ENCODE measurements at places on chromosomes 6 and 20.

- no peak for DNase-seq
These were observed 138.0 kb downstream of the GJA1 start for GRCh38 chr6:121573481-121573880.

DNA sequence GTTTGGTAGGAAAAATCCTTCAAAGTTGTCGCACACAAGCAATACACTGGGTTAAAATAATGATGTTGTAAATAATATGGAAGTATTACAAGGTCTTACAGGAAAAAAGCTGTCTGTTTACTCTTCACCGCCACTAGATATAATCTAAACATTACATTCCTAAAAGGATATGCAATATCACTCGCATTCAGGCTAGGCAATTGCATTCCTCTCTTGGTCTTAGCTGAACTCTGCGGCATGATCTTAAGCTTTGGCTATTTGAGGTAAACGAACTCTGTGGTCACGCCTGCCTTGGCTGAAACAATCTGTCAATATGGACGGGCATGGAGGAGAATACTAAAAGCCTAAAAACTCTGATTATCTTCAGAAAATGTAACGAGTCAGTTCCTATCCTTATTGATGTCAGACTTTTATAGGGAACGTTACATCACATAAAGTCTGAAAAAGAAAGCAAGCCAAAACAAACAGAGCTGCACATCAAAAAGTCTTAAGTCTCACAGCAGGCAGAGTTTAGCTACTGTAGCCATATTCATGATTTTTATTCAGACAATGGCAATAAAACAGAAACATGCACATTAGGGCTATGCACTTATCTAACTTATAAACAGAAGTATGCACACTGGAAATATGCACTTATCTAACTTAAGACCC, 30.8 kb upstream of the FILIP1 start:
- DNase-seq, result peak; percentile 3

GRCh38 chr6:135066397-135066796, 11.8 kb upstream of the HBS1L start:
- no peak for DNase-seq

DNA sequence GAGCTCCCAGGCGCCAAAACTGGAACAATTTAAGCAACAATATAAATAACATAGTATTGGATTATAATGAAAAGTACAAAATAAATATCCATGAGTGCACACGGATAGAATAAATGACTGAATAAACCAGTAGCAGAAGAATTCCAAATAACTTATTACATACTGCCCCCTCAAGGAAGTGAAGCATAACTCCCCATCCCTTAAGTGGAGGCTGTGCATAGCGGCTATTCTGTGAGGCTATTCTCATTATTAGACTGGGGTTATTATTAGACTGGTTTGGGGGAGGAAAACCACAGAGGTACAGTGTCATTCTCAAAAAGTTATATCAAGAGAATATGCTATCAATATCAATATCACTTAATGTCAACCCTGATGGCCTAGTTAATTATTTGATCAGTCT, 94.4 kb upstream of the SIRPA start:
- no peak for DNase-seq

DNA sequence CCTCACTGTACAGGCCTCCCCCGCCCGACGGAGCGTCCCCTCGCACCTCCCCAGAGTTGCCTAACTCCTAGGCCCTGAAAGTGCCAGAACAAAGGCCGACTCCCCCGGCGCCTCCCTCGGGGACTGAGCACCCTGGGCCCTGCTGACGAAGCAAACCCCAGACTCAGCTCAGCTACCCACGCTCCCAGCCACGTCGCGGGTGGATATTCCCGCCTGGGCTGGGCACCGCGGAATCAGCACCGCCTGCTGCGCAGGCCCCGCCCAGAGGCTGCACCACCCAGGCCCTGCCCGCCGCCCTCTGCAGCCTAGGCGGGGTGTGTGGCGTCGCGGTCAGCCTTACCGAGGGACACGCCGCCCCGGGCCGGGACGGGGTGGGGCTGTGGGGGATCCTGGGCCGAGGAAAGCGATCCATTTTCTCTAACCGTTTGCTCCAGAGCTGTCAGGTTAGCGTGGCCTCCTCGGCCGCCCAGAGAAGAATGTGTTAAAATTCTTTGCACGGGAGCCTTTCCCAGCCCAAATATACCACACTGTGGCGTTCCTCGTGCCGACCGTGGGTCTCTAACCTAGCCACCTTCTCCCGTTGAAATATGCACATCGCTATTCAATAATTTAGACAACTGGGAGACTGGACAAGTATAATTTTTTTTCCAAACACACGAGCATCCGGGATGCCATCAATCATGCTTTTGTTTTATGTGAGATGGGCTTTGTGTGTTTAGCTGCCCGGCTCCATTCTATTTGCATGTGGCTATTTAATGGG, 31.4 kb downstream of the TFAP2A start:
- no peak for DNase-seq

DNA sequence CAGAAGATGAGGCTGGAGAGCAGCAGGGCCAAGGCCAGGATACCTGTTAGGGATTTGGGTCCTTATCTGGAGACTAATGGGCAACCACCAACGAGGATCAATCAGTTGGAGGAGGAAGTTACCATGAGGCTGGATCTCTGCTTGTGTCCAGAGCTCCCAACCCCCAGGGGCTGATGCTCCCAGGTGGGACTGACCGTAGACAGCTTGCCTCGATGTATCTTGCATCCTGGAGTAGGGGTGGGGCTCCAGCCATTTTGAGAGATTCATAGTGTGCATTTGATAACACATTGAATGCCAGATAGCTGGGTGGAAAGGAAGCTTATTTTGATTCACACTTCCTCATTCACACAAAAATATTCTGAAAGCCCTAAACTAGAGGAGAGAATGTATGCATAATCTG, 4.6 kb upstream of the RFPL4B start:
- DNase-seq, result no peak

- DNase-seq, result no peak
These were observed 77.5 kb upstream of the GJE1 start for GRCh38 chr6:142055219-142055618.
